Stimulated activated CD4-positive, alpha-beta T cell treated with anti-CD3 and anti-CD28 coated beads, TNF-alpha, amount 100 ng/mL, for 1 hour (primary cell): ENCODE measurements at places on chromosomes 4 and X.

DNA sequence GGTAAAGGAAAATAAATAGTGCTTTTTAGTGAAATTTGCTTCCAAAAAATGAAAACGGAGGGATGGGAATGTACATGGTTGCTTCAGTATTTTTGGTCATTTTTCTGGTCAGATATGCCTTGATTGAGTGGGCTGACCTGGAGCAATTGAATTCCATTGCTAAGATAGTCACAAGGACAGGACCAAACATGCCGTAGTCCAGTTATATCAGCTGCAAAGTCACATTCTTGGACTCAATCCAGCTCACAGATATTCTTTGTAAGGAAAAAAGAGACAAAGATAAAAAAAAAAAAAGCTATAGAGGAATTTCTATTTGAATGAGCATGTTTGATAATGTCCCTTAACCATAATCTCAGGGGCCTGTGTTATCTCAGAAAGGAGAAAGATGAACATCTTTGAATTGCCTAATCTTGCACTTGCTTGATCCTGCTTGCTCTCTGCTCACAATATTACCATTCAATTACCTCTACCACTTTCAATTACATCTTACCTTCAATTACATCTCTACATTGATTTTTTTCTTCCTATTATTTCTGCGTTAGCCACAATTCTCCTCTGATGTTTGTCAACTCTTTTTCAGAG, 75.4 kb upstream of the PACRGL start:
- no peak for DNase-seq

DNA sequence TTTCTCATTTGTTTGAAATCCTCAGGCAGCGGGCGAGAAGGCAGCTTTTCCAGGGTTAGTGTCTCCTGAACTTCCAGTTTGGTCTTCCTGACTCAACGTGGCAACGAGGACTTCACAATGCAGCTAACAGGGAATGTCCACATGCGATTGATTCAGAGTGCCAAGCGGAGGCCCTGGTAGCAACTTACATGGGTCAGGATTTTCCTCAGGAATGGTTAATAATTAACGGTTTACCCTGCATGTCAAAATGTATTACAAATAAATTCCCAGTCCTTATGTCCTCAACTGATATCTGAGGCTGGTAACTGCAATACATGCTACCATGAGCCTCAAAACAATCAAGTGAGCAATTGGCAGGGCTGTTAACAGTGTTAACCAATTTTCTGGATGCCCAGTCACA, 67.2 kb downstream of the MAP3K15 start:
- DNase-seq = no peak

GRCh38 chrX:69305333-69306062, 140.2 kb upstream of the PJA1 start:
- DNase-seq = no peak

DNA sequence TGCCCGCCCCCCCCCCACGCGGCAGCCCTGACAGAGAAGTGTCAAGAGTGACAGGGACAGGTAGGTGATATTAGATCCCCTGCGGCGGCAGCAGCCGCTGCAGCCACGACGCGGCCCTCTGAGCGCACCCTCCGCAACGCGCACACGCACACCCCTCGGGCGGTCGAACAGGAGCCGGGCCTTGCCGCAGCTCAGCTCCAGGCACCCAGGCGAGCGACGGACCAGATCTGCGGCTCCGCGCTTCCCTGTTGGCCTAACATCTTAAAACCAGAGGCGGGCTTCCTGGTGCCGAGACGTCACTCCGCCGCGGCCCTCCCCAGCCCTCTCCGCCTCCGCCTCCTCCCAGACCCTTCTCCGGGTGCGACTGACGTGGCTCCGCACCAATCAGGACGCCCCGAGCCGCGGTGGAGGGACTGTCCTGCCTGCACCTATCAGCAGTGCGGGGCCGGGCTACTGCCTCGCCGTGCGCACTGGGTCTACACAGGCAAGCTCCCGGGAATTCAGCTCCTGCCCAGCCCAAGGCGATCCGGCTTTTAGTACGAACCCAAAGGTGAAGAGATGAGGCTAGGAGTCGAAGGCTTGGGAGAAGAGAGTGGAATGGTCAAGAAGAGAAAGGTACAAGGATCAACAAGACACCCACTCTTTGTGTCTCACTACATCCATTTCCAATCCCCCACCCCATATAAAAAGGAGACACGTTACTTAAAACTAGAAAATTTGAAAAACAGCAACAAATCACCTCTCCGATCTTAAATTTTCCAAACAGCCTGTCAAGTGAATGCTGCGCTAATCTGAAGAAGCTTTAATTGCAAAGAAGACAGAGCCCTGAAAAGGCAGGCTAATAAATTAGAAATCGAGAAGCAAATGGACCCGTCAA, at the start of gene PITX2:
Gene PITX2, minus strand, starts transcription at position 237 of the 877 bp plus-strand sequence. CDS start 617 bp downstream, outside the sequence.
- DNase-seq = no peak

GRCh38 chrX:72297953-72298730, 7.6 kb downstream of the CITED1 start:
- DNase-seq = no peak

- DNase-seq = no peak
Measured at GRCh38 chr4:134668237-134668636, 466.6 kb upstream of the PABPC4L start.

DNA sequence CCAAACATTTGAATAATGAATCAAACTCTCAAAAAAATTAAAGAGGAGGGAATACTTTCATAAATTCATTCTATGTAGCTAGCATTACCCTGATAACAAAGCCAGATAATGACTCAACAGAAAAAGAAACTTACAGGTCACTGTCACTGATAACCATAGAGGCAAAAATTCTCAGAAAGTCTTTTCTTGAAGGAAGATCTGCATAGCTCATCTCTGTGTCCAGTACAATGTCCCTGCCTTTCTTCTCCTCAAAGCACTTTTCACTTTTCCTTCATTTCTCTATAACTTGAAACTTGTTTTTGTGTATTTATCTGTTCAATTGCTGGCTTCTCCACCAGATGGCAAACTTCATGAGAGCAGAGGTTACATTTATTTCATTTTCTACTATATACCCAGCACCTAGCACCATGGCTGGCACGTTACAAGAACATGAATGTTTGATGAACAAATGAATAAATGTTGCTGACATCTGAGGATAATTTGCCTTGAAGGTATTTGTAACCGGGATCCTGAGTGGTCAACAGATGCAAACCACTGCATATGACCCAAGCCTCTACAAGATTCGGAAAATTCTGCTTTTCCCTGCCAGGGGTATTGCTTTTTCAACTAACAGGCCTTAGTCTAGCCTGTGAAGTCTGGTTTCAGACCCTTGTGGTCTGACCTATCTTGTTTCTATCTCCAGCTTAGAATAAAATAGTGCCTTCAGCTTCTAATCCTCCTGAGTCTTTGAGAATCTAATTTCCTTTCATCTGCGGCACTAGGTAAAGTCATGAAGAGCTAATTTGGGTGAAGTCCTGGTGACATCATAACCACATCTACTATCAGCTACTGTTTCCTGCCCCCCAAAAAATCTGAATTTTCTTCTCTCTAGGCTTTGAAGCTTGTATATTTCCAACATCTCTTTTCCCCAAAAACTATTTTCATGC, 52.5 kb upstream of the ANTXR2 start:
- DNase-seq = no peak

DNA sequence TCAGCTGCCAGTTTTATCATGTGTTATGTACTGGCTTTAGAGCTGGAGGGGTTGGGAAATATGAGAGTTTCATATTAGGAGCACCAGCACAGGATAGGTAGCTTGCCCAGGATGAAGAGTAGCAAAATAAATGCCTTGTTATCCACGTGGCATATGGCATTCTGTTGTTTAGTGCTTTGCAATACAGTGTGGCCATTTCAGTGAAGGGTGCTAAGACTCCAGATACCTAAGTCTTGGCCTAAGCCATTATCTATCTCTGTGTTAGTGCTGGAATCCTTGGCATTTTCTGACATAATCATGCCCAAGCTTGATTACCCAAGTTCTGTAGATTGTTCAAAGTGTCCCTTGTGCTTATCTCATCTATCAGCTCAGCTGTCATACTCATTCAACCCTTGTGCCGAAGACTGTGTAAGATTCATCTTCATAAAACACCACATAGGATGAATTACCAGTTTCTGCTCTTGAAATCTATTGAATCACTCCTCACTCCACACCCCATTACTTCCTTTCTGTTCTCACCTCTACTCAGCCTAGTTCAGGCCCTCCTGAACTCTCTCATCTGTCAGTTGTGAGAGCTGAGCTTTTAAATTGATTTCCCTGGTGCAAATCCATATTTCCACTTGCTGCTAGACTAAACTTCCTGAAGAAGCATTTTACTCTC, 73.5 kb downstream of the CLCN5 start:
- no peak for DNase-seq

DNA sequence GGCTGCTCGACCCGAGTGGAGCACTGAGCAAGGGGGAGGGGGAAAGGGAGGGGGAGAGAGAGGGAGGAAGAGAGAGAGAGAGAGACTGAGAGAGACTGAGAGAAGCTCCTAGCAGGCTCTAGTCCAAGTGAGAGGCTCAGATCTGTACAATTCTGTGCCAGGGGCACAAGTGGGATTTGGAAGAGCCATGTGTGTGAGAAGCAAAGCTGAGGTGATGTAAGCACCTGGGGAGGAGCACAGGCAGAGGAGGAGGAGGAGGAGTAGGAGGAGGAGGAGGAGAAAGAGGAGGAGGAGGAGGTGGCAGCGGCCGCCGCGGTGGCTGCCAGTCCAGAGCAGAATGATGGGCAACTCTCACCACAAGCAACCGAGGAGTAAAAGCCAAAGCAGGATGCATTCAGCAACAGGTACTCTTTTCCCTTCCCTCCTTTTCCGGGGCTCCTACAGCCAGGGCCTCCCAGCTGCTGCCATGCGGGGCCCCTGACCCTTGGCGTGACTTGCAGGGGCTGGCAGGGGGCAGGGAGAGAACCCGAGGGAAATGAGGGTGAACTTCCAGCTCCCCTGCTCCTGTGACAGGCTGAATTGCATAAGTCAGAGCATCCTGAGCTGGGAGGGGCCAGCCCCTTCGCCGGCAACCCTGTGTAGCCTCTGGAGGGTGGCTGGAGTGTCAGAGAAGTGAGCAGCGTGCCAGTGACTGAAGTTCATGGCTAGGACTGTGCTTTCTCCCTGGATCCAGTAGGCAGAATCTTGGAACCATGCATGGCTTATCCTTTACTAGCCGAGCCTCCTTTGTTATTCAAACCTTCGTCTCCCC, 62.2 kb downstream of the RTL5 start:
- DNase-seq = no peak

DNA sequence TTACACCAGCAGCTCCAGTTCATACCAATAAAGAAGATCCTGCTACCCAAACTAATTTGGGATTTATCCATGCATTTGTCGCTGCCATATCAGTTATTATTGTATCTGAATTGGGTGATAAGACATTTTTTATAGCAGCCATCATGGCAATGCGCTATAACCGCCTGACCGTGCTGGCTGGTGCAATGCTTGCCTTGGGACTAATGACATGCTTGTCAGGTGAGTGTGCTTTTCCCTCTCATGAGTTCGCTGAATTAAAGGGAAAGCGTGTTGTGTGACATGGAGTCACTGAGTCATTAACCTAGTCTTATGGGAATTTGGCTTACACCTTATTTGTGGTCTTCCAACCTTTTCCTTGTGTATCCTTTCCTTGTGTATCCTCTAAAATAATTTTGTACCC, 15.9 kb downstream of the TMEM165 start:
- no peak for DNase-seq

DNA sequence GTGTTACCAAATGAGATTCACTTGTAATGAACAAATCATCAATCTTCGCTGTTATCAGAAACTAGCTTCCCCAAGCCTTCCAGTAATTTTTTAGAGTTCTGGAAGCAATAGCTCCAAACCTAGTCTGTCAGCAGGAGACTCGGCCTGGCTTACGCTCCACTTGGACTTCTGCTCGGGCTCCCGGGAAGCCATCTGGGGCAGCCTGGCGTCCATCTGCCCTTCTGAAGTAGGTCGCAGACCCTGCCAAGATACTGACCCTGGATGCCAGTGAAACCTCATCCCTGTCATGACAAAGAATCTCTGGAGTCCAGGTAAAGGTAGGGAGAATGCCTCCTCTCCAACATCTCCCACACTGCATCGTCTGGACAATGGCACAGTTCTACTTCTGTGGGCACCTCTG, 493.8 kb upstream of the ZFP42 start:
- DNase-seq = no peak

- no peak for DNase-seq
Measured at GRCh38 chr4:87497159-87497558, 32.0 kb downstream of the SPARCL1 start.

GRCh38 chr4:175456131-175456530, 355.9 kb downstream of the GPM6A start:
- DNase-seq = no peak

DNA sequence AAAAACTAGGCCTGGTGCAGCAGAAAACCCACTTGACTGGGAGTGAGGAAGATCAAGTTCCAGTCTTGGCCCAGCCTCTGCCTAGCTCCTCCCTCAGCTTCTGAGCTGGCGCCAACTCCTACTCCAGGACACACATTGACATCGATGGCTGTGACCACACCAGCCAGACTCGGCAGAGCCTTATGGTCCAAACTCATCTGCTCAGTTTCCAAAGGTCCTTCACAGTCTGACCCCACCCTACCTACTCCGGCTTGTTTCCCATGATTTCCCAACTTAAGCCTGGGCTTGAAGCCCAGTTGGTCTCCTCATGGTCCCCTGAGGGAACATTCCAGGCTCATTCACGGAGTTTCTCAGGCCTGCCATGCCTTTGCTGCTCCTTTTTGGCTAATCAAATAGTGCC, 10.1 kb downstream of the ELF4 start:
- DNase-seq = no peak

- no peak for DNase-seq
Measured at GRCh38 chr4:13541176-13541604, 3.1 kb downstream of the NKX3-2 start.

DNA sequence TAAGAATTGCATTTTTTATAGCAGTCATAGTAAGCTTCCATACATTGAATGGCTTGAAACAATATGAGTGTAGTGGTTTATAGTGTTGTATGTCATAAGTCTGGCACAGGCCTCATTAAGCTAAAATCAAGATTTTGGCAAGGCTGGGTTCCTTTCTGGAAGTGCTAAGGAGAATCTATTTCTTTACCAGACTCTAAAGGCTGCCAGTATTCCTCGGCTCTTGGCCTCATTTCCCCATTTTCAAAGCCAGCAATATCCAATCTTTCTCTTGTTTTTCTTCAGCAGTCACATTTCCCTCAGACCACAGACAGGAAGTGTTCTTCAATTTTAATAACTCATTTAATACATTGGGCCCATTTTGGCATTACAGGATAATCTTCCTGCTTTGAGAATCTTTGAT, 1155.5 kb upstream of the PABPC4L start:
- no peak for DNase-seq

DNA sequence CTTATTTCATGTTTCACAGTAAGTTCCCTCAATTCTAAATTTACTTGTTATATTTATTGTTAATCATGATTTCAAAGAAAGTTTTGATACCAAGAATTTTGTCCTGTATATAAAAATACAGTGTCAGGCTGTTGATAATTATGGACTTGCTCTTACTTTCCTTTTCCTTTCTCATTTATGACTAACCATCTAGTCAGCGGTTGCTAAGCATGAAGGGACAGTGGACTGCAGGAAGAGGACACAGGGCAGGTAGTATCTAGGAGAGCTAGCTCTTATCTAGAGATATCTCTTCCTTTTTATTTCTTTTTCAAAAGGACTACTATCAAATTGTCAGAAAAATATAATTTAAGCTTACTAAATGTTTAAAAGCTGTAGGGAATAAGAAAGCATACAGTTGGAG, 1.6 kb downstream of the OPRPN start:
- DNase-seq = no peak
